Activated CD8-positive, alpha-beta T cell treated with anti-CD3 and anti-CD28 coated beads, Interleukin-2, amount 10 ng/mL, durations not matched to agents 7 days and 5 days (primary cell): ENCODE measurements at places on chromosomes 11 and 22. TPM values are rescaled to one million over a fixed set of nuclear protein-coding genes. Genes with fewer than 3 reads are reported as not detected.

MAJIN gene
- total RNA-seq = not detected

- no peak overlapping the region for H3K4me3 ChIP-seq
- DNase-seq = no peak
- H3K27ac ChIP-seq = no peak overlapping the region
- no peaks in the 10 kb centered on the region for H3K27me3 ChIP-seq
These were observed 113.5 kb downstream of the MN1 start for GRCh38 chr22:27687984-27688545.

GRCh38 chr11:1303973-1304372 lies 5.5 kb downstream of the TOLLIP start:
- H3K4me3 ChIP-seq = no peak overlapping the region
- peak overlapping the region; percentile 7 for H3K27ac ChIP-seq
- no peaks in the 10 kb centered on the region for H3K36me3 ChIP-seq
- no peaks in the 10 kb centered on the region for H3K27me3 ChIP-seq

DNA sequence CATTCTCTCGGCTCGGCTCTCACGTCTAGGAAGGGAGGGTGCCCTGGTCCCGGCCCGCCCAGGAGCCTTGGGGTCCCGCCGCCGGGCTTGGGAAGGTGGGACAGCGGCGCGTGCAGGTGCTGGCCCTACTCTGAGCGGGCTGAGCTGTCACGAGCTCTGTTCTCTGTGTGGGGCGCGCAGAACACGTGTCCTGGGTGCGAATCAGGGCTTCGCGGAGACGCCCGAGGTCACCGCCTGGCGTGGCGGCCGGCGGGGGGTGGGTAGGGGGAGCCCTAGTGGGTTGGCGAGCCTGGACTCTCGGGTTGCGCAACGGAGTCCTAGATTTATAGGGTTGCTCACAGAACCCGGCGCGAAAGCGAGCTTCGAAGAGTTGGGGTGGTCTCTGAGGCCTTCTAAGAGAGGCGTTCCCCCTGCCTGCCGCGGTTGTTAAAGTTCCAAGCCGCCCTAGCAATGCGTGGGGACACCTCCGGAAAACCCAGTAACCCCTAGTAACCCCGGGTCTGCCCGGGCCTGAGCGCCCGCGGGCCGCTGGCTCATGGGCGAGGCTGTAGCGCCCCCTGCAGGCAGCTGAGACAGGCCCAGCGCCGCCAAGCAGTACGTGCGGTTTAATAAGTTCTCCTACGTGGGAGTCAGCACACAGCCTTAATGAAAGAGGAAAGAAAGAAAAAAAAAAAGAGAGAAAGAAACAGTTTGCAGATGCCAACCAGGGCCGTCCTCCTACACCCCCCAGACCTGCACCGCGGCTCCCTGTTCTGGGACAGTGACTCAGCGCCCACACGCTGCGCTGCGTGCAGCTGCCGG lies 2.7 kb downstream of the ADM start:
- H3K36me3 ChIP-seq = peaks cover 6% of the 10 kb centered on the region
- DNase-seq = peak; percentile 84
- peak overlapping the region; percentile 96 for H3K4me3 ChIP-seq
- peaks cover 59% of the 10 kb centered on the region for H3K4me1 ChIP-seq
- H3K27me3 ChIP-seq = peaks cover 46% of the 10 kb centered on the region

- peaks cover 12% of the 10 kb centered on the region for H3K27me3 ChIP-seq
- H3K4me3 ChIP-seq = no peak overlapping the region
- no peaks in the 10 kb centered on the region for H3K36me3 ChIP-seq
- DNase-seq = peak; percentile 63
- peaks cover 22% of the 10 kb centered on the region for H3K4me1 ChIP-seq
These were observed 15.6 kb upstream of the INCENP start for GRCh38 chr11:62108017-62108750.

- peaks cover 6% of the 10 kb centered on the region for H3K27me3 ChIP-seq
- DNase-seq = no peak
- no peaks in the 10 kb centered on the region for H3K36me3 ChIP-seq
- no peak overlapping the region for H3K27ac ChIP-seq
These were observed 110.8 kb downstream of the GGTLC2 start for GRCh38 chr22:22754961-22755777.

GRCh38 chr11:2583605-2583958 lies 116.2 kb downstream of the KCNQ1OT1 start:
- DNase-seq = no peak
- no peak overlapping the region for H3K27ac ChIP-seq
- no peaks in the 10 kb centered on the region for H3K36me3 ChIP-seq
- no peaks in the 10 kb centered on the region for H3K27me3 ChIP-seq
- H3K4me1 ChIP-seq = no peaks in the 10 kb centered on the region
- no peak overlapping the region for H3K4me3 ChIP-seq

FGF3 gene
- not detected for total RNA-seq

GRCh38 chr22:24282401-24282800 lies 11.8 kb downstream of the SPECC1L start:
- H3K27me3 ChIP-seq = no peaks in the 10 kb centered on the region
- no peak overlapping the region for H3K4me3 ChIP-seq
- peaks cover 60% of the 10 kb centered on the region for H3K4me1 ChIP-seq
- DNase-seq = no peak
- H3K36me3 ChIP-seq = peaks cover 16% of the 10 kb centered on the region
- H3K27ac ChIP-seq = no peak overlapping the region

- H3K27me3 ChIP-seq = no peaks in the 10 kb centered on the region
- DNase-seq = no peak
These were observed 2.7 kb upstream of the PIM3 start for GRCh38 chr22:49957826-49958365.

DNA sequence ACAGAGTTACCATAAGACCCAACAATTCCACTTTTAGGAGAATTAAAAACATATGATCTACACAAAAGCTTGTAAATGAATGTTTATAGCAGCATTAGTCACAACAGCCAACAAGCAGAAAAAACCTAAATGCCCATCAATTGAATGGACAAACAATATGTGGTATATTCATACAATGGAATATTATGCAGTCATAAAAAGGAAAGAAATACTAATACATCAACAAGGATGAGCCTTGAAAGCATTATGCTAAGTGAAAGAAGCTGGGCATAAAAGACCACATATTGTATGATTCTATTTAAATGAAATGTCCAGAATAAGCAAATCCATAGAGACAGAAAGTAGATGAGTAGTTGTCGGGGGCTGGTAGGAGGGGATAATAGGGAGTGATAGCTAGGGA lies 5.0 kb downstream of the MPZL2 start:
- H3K4me3 ChIP-seq = no peak overlapping the region
- no peak for DNase-seq
- peaks cover 63% of the 10 kb centered on the region for H3K4me1 ChIP-seq

DNA sequence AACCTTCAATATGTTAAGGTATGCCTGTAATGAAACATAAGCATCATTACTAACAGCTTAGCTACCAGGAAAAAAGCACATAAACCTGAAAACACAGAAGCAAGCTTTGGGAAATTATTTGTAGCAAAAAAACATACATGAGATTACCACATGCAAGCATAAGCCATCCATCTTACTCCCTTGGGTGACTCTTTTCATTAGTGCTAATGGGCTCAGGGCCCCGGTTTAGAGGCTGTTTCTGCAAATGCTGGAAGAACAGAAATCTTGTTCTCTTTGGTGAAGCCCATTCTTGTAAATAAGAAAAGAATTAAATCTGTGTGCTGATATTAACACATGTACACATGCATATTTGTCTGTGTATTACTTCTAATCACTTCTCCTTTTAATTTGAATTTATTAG lies 314.3 kb downstream of the TTC28 start:
- peaks cover 9% of the 10 kb centered on the region for H3K36me3 ChIP-seq
- DNase-seq = no peak
- no peak overlapping the region for H3K27ac ChIP-seq
- peaks cover 17% of the 10 kb centered on the region for H3K4me1 ChIP-seq
- H3K4me3 ChIP-seq = no peak overlapping the region
- H3K27me3 ChIP-seq = no peaks in the 10 kb centered on the region

KIAA0930 gene
- total RNA-seq = 52.4 TPM

DNA sequence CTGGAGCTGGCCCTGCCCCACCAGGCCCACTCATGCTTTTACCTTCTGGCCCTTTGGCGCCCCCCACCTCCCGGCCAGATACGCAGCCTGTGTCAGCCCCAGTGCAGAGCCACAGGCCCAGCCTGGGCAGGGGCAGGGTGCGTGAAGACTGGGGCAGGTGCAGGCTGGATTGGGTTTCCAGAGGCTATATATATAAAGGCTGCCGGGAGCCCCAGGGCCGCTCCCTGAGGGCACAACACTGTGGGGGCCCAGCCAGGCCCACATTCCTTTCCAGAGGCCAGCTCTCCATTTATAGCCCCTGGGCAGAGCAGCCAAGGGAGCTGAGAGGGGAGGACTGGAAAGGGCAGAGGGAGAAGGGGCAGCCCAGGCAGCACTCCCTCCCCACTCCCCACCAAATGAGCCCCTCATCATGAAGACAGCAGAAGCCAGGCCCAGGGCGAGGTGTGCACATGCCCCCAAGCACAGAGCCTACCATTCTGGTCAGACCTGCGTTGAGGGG lies 5.0 kb upstream of the MYOD1 start:
- DNase-seq = no peak
- H3K4me1 ChIP-seq = no peaks in the 10 kb centered on the region
- no peaks in the 10 kb centered on the region for H3K36me3 ChIP-seq

DNA sequence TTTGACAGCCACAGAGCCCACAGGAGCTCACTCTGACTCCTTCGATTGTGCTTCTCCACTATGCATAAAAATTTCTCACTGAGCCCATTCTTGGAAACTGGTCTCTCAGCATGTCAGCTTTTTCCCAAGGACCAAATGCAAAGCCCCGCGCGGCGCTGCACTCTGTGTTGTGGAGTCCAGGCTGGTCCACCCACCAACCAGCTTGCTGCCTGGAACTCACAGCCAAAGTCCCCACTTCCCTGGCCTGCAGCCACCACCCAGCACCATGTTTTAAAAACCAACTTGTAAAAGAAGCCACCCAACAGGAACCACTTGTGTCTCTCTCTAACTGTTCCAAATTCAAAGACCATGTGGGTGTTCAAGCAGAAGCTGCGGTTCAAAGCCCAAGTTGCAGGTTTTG lies 124.4 kb downstream of the SPATA19 start:
- no peaks in the 10 kb centered on the region for H3K27me3 ChIP-seq
- DNase-seq = no peak
- H3K27ac ChIP-seq = no peak overlapping the region
- H3K4me1 ChIP-seq = no peaks in the 10 kb centered on the region
- H3K36me3 ChIP-seq = no peaks in the 10 kb centered on the region

DNA sequence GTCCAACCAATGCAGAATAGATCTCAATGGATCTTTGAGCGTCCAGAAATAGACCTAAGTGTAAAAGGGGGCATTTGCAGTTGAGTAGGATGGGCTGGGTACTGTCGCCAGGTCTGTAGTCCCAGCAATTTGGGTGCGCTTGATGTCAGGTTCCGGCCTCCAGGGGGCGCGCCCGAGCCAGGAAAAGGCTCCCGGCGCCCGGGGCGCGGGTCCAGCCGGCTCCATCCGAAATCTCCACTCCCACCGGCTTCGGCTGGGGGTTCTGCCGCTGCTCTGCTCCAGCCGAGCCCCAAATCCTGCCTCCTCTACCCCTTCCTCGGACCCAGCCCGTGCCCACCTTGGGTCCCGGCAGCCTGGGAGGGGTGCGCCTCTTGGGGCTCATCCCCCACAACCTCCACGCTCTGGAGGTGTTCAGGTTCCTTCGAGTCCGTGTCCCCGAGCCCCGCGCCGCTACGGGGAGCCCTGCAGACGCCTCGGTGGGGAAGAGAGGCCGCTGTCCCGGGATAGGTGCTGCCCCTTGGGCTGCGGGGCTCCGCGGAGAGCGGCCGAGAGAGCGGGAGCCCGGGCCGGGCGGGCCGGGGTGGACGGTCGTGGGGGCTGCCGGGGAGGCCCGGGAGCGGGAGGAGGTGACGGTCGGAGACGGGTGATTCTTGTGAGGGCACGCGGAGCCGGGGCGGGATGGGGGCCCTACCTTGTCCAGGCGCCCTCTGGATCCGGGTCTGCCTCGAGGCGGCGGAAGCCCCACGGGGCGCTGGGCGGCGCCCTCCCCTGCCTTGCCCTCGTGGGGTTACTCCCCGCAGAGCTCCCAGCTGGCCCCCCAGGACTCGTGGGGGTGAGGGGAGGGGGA lies 13.0 kb upstream of the CYB5R3 start:
- H3K36me3 ChIP-seq = no peaks in the 10 kb centered on the region
- no peak overlapping the region for H3K27ac ChIP-seq
- peak overlapping the region; percentile 42 for H3K4me3 ChIP-seq
- peaks cover 7% of the 10 kb centered on the region for H3K27me3 ChIP-seq
- peak; percentile 82 for DNase-seq

DNA sequence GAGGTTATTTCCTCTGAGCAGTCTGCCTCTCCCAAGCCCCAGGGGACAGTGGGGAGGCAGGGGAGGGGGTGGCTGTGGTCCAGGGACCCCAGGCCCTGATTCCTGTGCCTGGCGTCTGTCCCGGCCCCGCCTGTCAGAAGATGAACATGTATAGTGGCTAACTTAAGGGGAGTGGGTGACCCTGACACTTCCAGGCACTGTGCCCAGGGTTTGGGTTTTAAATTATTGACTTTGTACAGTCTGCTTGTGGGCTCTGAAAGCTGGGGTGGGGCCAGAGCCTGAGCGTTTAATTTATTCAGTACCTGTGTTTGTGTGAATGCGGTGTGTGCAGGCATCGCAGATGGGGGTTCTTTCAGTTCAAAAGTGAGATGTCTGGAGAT lies 3.1 kb downstream of the PIM3 start:
- no peaks in the 10 kb centered on the region for H3K27me3 ChIP-seq
- H3K4me3 ChIP-seq = peak overlapping the region; percentile 63
- DNase-seq = peak; percentile 25

DNA sequence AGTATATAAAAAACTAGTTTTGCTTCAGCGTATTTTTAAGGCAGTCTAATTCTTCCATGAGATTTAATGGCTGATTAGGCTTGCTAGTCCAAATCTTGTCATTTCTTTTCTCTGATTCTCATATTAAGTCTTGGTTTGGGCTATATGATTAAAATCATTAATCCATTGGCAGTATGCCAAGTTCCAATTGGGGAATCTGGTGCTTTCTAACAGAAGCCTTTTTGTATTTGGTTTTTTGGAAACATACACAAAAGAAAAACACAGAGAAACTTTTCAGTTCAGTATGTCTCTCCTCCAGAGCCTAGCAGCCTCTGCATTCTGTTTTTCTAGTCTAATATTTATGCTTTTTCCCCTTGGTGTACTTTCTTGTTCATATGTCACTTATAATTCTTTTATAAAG lies 37.9 kb downstream of the SWAP70 start:
- H3K27me3 ChIP-seq = no peaks in the 10 kb centered on the region
- no peaks in the 10 kb centered on the region for H3K36me3 ChIP-seq
- DNase-seq = no peak
- peak overlapping the region; percentile 47 for H3K27ac ChIP-seq
- peak overlapping the region; percentile 58 for H3K4me3 ChIP-seq
- peaks cover 28% of the 10 kb centered on the region for H3K4me1 ChIP-seq

GRCh38 chr22:44632541-44633396 lies 69.2 kb upstream of the PRR5 start:
- H3K4me1 ChIP-seq = peaks cover 2% of the 10 kb centered on the region
- H3K36me3 ChIP-seq = peaks cover 2% of the 10 kb centered on the region
- no peak overlapping the region for H3K27ac ChIP-seq
- H3K27me3 ChIP-seq = peaks cover 13% of the 10 kb centered on the region
- no peak overlapping the region for H3K4me3 ChIP-seq
- peak; percentile 63 for DNase-seq
